Aorta (tissue), 5 donors: ENCODE measurements at places on chromosomes 6 and 20. TPM values are rescaled to one million over a fixed set of nuclear protein-coding genes. Genes with fewer than 3 reads are reported as not detected.

Gene GJA1
- 213 TPM for total RNA-seq

- no peaks in the 10 kb centered on the region for H3K4me1 ChIP-seq
- no peaks in the 10 kb centered on the region for H3K36me3 ChIP-seq
- DNase-seq = no peak
- no peak overlapping the region for H3K27ac ChIP-seq
Observed at GRCh38 chr6:55937951-55938690, 62.7 kb upstream of the BMP5 start.

GRCh38 chr20:17688965-17689364, 6.9 kb upstream of the RRBP1 start:
- no peak for DNase-seq
- H3K27ac ChIP-seq = no peak overlapping the region
- H3K4me1 ChIP-seq = no peaks in the 10 kb centered on the region
- H3K4me3 ChIP-seq = no peak overlapping the region
- H3K36me3 ChIP-seq = no peaks in the 10 kb centered on the region

- H3K27ac ChIP-seq = no peak overlapping the region
- no peaks in the 10 kb centered on the region for H3K4me1 ChIP-seq
- no peaks in the 10 kb centered on the region for H3K36me3 ChIP-seq
- no peak overlapping the region for H3K4me3 ChIP-seq
- no peak for DNase-seq
Observed at GRCh38 chr20:23020230-23021018, 14.7 kb upstream of the SSTR4 start.

GRCh38 chr6:89708316-89708715, 69.8 kb upstream of the LYRM2 start:
- no peak for DNase-seq
- peaks cover 7% of the 10 kb centered on the region for H3K36me3 ChIP-seq
- no peaks in the 10 kb centered on the region for H3K4me1 ChIP-seq
- no peak overlapping the region for H3K4me3 ChIP-seq

DNA sequence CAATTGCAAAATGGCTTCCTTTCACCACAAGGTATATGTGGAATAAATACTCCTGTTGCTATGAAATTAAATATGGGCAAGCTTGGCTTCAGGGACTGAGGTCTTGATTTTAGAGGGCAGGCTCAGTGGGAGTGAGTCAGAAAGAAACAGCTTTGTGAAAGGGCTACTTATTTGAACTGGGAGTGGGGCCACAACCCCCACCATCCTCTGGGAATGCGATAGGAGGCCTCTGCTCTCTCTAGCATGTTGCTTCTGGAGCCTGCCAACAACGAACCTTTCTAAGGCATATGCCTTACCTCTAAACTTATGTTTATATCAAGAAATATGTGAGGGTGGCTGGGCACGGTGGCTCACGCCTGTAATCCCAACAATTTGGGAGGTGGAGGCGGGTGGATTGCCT, 149.7 kb downstream of the LRRC1 start:
- DNase-seq = no peak
- peaks cover 2% of the 10 kb centered on the region for H3K4me1 ChIP-seq
- H3K4me3 ChIP-seq = no peak overlapping the region
- no peak overlapping the region for H3K27ac ChIP-seq
- H3K36me3 ChIP-seq = no peaks in the 10 kb centered on the region
- no peaks in the 10 kb centered on the region for H3K27me3 ChIP-seq
